ENCODE measurements at places on chromosomes 6 and 20.

DNA sequence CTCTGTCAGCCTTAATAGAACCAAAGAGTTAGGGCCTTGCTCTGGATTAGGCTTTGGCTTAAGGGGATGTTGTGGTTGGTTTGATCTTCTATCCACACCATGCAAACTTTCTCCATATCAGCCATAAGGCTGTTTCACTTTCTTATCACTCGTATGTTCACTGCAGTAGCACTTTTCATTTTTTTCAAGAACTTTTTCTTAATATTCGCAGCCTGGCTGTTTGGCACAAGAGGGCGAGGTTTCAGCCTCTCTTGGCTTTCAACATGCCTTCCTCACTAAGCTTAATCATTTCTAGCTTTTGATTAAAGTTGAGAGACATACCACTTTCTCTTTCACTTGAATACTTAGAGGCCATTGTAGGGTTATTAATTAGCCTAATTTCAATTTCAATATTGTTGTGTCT is 193.1 kb downstream of the NRN1 start:
- no peak for DNase-seq

DNA sequence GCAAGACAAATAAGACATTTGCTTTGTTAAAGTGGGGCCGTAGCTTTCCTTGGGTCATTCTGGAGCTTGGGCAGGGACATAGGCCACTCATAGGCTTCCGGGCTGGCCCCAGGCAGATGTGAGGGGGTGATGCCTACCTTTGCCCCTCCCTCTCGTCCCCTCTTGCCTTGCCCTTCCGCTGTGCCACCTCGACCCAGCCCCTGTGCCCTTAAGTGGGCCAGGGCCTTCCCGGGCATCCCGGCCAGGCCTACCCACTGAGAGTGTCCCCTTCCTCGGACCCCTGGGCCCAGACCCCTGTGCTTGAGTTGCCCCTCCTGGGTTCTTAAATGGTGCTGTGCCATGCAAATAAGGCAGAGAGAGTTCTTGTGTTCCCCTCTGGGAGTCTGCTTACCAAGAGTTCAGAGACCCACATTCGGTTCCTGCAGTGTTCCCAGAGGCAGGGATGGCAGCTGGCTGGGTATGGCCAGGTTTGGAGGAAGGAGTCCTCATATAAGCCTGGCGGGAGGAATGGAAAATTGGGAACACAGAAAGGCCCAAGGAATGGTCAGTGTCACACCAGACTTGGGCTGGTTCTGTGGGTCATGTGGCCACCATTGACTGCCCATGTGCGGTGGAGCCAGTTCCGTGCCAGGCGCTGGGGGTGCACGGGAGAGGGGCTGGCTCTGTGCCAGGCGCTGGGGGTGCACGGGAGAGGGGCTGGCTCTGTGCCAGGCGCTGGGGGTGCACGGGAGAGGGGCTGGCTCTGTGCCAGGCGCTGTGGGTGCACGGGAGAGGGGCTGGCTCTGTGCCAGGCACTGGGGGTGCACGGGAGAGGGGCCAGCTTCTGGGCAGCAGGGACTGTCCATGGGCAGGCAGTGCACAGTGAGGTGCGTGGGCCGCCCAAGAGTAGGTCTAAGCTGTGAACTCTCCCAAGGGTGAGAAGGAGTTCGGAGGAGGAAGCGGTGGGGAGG is 173.5 kb upstream of the SNX9 start:
- no peak for DNase-seq

DNA sequence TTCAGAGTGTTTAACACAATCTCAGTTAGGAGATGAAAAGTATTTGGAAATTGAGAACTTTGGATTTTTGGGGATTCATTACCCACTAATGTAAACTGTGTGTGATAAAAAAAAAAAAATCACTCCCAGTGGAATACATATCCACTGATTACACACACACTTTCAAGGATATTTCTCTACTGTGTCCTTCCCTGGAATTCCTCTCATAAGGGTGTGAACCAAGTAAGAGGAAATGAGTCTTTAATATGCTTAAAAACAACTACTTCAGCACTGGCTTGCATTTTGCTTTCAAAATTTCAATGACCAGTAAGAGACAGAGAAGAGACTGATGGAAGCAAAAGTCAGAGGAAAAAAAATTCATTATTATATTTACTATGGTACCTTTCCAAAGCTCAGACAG is 24.5 kb upstream of the MYCT1 start:
- DNase-seq: no peak

DNA sequence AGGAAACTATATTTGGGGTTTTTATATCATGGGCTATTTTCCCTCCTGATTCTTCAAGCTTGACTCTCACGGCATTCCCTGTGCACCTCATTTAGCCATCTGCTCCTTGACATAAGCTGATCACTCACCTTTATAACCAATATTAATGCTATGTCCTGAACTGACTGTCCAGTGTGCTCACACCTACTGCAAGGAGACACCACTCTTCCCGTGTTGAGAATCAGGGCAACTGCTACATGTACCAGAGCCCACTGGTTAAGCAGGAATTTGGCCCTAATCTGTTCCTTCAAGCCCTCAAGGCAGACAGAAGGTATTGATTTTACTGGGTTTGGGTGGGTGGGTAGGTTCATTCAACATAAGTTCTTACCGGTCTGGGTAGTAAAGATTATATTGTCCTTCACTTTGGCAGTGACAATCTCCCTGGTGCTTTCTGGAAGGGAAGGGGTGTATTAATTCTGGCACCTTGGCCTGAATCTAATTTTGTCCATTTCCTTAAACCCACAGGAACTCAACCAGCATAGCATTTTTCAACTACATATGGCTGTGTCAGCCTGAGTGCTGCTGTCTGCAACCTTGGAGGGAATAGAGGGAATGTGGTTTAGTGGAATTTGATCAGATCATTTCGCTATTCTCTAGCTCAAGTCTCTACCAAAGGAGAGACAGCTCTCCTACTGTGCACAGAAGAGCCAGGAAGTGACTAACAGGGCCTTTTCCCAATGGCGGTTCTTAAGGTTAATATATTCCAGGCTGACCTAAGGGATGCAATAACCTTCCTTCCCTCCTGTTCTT is 293.2 kb downstream of the BTBD9 start:
- no peak for DNase-seq

GRCh38 chr6:150024646-150025155 is 631 bp downstream of the RAET1L start:
- no peak for DNase-seq

DNA sequence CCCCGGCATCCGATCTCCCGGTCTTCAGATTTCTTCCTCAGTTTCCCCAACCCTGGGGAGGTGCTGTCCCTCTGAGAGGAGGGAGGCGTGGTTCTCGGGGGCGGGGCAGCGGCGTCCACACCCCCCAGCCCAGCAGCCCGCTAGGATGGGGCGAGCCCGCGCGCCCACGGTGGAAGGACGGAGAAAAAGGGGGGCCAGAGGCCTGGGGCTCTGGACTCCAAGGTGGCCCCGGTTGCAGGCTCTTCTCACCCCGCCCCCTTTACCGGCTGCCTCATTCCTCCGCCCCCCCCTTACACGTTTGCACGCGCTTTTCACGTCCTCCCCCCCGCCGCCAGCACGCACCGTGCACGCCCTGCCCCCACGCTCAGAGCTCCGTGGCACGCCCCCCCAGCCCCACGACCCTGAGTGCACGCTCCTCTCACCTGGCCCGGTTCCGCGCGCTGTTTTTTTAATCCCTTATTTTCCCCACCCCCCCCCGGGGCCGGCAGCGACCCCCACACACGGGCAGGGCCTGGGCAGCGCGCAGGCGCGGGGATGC is 402 bp downstream of the ZBTB12 start:
- peak; percentile 60 for DNase-seq

DNA sequence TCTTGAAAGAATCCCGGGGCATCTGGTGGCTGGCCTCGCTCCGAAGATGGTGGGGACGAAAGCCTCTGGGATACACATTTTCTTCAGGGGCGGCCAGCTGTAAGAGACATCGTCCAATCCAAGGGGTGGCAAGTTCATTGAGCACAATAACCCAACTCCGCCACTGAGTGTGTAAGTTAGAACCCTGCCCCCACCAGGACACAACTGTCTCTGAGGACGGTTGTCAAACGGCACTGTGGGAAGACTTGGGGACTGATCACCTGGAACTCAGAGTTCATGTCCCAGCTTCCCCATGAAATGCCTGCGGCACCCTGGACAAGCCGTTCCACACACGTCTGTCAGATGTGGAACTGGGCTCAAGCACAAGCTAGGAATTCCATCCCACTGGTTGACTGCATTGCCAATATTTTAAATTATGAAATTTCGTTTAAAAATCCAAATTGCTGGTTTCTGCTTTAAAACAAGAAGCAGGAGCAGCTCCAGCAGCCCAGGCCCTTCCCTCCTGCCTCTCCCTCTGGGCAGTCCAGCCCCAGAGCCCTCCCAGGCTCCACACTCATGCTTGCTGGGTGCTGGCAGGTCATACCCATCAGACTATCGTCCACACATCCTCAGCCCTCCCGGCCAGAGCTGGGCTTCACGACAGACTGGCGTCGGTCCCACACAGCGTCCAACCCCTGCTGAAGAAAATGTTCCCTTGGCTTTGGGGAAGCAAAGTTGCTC is 80.9 kb upstream of the AFDN start:
- DNase-seq: no peak
